HCT116 (cell line): ENCODE measurements at places on chromosomes 6 and 20.
A peak's percentile ranks its signal among the peaks of the same experiment; 100 is the strongest.

GRCh38 chr6:80356545-80356944 lies 250.1 kb downstream of the BCKDHB start:
- no peak for DNase-seq

GRCh38 chr6:132812756-132813172 lies 1.6 kb upstream of the RPS12 start:
- DNase-seq = no peak

- DNase-seq = no peak
These were observed 124.6 kb downstream of the SYCP2 start for GRCh38 chr20:59808729-59809381.

GRCh38 chr6:12890171-12890790 lies 173.7 kb downstream of the PHACTR1 start:
- peak; percentile 19 for DNase-seq

DNA sequence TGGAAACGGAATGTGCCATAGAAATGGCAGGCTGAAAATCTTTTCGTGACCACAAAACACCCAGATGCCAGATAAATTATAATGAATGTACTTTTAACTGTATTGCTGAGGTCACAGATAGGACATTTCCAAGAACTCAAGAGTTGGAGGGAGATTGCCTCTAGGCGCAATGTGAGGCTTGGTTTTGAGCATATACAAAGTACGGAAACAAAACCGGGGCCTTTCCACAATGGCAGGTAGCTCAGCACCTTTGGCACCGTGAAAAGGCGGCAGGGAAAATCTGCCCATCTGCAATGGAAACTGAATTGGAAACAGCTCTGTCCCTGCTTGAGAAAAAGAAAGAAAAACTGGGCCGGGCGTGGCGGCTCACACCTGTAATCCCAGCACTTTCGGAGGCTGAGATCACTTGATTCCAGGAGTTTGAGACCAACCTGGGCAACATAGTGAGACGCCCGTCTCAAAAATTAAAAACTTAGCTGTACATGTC lies 10.5 kb upstream of the C20orf144 start:
- DNase-seq = no peak

DNA sequence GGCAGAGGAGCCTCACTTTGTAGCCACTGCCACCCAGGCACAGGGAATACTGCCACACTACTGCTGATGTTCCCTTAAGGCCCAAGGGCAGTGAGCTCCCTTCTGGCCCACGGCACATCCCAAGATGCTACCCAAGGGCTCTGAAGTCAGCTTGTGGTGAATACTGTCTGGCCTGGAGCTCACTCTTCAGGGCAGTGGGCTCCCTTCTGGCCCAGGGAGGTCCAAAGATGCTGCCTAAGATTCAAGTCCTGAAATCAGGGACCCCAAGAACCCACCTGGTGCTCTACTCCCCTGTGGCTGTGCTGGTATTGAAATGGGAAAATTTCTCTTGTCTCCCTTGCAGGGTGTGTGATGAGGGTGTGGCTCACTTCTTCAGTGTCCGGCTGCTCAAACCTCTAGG lies 132.8 kb downstream of the TINAG start:
- DNase-seq = no peak

GRCh38 chr20:50146732-50147662 lies 6.5 kb downstream of the PEDS1 start:
- DNase-seq = no peak
